NCI-H1436 treated with DMSO at 0.1 percent for 48 hours (cell line): ENCODE measurements at places on chromosomes 16 and 17.

DNA sequence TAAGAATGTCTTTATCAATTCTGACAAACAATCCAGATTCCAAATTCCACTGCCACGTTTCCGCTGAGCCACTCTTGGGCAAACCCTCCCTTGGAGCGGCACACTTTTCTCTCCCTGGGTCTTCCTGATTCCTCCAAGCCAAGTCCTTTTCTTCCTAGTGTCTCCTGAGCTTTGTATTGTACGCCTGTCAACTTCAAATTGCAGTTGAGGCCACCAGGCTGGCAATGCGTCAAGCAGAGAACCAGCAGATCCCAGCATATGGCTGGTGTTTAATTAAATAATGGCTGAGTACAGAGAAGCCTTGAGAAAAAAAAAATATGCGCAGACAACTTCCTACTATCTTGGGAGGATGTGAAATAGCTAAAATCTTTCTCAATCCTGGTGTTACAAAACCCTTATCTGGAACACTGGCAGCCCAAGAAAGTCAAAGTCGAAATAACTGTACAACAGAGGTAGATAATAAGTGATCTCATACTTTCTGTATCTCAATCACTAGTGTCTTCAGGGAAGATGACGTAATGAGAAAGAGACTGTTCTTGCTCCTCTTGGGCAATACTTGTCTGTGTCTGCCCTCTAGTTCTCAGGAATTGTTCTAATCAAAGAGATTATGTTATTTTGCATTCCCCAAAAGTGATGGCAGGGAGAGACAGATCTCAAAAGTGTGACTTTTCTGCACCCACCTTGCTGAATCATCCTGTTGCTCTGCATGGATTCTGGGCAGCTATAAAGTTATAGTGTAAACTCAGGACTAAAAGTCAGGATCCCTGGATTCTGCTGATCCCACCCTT lies 15.0 kb downstream of the SMIM36 start:
- no peak for DNase-seq

- DNase-seq, result no peak
Observed at GRCh38 chr17:16398270-16399267, 16.8 kb upstream of the TRPV2 start.

GRCh38 chr17:69388822-69389442 lies 25.6 kb upstream of the MAP2K6 start:
- DNase-seq, result no peak

DNA sequence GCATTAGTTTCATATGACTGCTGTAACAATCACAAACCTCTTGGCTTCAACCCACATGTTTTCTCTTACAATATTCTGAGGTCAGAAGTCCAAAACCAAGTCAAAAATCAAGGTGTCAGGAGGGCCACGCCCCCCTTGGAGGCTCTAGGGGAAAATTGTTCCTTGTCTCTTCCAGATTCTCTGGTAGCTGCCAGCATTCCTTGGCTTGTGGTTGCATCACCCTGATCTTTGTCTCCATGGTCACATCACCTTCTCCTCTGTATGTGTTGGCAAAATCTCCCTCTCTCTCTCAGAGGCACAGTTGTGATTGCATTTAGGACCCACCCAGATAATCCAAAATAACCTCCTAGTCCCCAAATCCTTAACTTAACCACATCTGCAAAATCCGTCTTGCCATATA lies 105.8 kb downstream of the GAS7 start:
- no peak for DNase-seq

DNA sequence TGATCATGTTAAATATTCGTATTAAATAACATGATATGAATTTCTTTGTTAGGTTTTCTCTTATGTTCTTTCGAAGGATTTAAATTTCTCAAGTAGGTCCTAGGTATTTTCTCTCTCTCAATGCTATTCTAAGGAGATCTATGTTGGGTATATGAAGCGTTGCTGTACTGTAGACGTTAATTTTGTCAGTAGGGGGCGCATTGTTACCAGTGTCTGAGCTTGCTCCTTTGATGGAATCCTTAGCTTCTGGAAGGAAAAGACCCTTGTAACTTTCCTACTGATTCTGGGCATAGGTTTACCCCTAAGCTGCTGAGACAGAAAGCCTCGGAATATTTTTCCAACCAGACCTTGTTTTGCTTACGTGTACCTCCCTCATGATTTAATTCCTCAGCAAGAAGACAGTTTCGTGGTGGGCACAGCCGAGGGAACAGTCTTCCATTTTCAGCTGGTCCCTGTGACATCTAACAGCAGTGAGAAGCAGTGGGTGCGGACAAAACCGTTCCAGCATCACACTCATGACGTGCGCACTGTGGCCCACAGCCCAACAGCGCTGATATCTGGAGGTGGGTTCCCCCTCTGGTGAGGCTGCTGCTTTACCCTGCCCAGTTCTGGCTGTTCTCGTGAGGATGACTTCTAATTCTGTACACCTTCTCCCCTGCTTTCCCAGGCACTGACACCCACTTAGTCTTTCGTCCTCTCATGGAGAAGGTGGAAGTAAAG lies 17.9 kb downstream of the UTP4 start:
- DNase-seq, result peak; percentile 14

DNA sequence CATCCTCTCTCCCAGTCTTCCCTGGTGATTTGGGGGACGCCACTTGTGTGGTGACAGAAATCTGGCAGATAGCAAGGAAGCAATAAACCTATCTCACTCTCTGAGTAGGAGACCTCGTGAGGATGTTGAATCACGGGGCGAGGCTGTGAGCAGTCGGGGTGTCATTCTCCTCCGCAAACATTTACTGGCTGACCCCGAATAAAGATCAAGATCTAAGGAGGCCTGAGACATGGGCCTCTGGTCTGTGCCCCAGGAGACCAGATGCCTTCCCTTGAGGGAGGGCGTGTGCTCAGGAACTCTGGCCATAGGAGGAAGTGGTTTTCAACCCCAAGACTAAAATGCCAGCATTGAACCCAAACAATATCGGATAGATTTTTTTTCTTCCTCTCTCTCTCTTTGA lies 53.1 kb downstream of the FOXL1 start:
- DNase-seq, result no peak

DNA sequence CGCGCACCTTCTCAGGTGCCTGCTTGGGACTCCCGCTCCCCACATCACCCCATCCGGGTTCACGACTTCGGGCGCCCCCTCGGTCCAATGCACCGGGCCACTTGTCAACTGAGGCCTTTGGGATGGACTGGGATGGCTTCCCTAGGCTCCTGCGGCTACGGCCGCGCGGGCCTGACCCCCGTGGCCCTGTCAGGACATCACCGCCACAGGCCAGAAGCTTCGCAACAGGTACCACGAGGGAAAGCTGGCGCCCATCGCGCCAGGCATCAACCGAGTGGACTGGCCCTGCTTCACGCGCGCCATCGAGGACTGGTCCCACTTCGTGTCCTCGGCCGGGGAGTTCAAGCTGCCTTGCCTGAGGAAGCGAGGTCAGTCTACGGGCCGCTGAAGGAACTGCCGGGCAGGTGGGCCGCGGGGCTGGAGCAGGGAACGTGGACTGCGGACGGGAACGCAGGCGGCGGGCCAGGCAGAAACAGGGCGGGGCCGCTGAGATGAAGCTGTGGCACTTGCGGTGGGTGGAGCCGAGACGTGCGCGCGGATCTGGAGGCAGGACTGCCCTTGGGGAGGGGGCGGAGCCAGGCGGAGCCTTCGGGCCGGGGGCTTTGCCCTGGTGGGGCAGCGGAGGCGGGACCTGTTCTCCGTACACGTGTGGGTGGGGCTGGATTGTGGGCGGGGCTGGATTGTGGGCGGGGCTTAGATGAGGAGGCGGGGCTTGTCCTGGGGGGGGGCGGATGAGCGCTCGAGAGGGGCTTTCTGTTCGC lies 13.7 kb upstream of the CNGB1 start:
- no peak for DNase-seq

GRCh38 chr16:68296693-68297092 lies 14.1 kb downstream of the SLC7A6OS start:
- no peak for DNase-seq

- no peak for DNase-seq
Observed at GRCh38 chr16:74309789-74310781, 13.5 kb downstream of the PSMD7 start.

DNA sequence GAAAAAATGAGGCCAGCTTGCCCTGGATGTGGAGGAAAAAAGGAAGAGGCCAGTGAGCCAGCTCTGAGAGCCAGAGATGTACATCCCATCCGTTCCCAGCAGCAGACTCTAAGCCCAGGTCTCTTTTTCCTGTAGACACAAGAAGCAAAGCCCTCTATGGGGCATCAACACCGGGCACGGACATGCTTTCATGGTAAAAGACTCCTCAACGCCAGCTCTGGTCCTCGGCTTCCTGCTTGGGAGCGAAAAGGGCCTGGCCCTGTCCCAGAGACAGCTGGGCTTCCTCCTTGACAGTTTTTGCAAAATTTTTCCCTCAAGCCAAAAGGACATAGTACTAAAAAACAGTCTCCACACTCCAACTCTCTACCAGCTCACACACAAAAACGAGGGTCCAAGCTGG lies 27.1 kb downstream of the PELP1 start:
- DNase-seq, result no peak

DNA sequence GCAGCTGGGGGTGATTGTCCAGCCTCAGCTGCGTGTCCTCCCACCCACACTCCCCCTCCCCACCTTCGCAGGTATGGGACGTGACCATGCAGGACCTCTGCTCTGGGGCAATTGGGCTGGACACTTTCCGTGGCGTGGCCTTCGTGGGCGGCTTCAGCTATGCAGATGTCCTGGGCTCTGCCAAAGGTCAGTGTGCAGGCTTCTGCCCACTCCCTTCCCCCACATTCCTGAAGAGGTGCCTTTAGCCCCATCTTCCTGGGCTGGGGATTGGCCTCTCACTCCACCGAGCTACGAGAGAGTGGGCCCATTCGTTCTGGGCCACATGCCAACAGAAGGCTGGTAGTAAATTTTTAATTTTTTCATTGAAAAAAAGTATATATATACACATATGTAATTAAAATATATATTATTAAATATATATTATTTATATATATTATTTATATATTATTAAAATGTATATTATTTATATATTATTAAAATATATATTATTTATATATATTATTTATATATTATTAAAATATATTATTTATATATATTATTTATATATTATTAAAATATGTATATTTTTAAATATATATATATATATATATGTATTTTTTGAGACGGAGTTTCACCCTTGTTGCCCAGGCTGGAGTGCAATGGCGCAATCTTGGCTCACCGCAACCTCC lies 18.5 kb downstream of the PFAS start:
- no peak for DNase-seq

GRCh38 chr17:71494062-71494855 lies 626.6 kb upstream of the SOX9 start:
- no peak for DNase-seq

- DNase-seq, result no peak
Observed at GRCh38 chr16:49504626-49505025, 131.0 kb downstream of the C16orf78 start.

DNA sequence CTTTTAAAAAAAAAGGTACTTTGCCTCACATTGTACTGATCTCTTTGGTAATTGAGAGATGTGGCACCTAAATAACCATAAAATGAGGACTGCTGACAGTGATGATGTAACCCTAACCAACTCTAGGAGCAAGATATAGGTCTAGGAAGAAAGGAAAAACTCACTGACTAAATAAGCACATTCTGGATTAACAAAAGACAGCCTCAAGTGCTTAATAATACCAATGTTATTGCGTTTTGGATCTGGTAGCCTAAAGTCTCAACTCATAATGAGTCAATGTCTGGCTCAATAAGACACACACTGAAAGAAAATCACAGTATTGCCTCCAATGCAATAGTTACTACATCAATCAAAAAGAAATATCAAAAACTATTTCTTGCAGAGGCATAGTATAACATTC lies 3.0 kb downstream of the ERN1 start:
- no peak for DNase-seq

DNA sequence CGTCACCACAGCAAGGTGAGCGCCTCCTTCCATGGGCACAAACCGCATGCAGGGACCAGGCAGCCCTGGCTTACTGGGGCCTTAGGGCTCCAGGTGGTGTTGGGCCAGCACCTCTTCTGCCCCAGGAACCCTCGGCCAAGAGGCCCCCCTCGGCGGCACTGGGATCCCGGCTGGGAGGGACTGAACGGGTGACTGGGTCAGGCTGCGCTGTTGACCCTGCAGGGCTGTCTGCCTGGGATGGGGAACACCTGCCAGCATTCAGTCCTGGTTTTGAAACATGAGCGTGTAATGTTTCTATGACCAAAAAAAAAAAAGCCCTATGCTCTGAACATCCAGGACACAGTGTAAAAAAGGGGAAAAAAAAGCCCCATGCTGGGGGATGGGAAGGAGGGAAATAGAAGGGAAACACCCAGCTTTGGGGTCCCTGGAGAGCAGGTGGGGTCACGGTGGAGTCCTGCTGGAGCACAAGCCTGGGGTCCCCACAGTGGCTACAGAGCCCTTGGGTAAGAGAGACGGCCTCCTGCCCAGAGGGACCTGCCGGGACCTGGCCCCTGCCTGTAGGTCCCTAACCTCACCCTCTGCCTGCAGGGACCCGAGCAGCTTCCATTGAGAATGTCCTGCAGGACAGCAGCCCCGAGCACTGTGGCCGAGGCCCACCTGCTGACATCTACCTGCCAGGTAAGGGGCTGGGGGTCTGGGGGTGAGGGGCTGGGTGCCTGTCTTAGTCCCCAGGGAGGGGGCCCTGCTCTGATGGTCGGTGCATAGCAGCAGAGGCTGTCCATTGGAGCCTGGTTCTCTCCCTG lies 9.9 kb upstream of the NUDT16L1 start:
- no peak for DNase-seq

GRCh38 chr17:43517161-43517560 lies 29.0 kb downstream of the ETV4 start:
- no peak for DNase-seq

DNA sequence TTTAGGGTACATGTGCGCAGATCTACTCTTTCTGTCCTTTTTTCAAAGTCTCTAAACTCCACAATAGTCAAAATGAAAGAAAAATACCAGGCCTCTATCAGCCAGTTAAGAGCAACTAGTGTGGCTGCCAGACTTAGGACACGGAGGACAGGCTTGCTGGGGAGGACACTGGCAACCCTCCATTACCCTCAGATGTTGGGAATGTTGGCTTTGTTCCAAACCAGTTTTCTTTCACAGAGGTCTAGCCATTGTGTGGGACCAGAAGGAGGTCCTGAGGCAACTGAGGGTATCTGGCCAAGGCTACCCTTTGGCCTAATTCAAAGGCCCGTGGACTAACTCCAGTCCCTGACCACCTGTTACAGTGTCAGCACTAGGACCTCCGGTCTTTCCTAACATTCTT lies 51.2 kb upstream of the MED9 start:
- DNase-seq, result no peak

- no peak for DNase-seq
Observed at GRCh38 chr16:84899414-84899813, 79.6 kb downstream of the CRISPLD2 start.
